ENCODE measurements at places on chromosomes 3 and 15.

- DNase-seq: no peak
Measured at GRCh38 chr3:123028233-123028828, 768 bp upstream of the SEMA5B start.

GRCh38 chr3:73546961-73547360, 77.8 kb downstream of the PDZRN3 start:
- no peak for DNase-seq

- no peak for DNase-seq
Measured at GRCh38 chr15:31316135-31316795, 10.4 kb upstream of the KLF13 start.

DNA sequence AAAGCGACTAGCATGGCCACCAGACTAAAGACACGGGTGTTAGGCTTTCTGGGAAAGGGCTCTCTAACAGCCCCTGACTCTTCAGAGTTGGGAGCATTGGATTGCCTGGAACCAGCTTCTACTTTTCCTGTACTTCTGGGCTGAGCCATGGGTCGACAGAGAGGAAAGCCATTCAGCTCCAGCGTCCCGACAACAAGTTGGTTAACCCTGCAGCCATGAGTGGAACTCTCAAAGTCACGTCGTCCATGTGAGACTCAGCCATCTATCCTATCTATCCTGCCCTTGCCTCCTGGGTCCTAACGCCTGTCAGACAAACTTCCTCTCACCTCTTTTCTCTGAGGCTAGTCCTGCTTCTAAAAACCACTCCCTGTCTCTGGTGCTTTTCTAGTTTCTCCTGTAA, 32.6 kb upstream of the TBC1D5 start:
- no peak for DNase-seq

DNA sequence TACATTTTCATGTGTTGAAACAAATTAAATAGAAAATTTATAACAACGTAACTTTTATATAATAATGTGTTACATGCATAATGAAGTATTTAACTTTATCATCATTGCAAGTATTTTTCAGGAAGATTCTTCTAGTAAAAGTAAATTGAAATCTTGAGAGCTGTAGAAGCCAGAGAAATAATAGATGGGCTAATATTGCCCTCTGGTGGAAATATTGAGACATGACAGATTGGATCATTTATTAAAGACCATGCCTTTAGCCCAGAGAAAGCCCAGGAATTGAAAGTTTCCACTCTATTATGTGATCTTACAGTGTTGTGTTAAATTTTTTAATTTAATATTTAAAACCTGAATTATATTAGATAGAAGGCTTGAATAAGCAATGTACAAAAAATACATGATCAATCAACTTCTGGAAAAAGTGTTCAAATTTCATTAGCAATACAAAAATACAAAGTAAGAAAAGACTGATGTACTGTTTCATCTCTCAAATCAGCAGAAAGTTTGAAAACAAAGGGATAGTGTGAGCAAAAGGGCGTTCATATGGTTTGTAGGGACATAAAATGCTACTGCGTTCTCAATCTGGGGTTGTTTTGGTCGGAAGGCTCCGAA, 52.7 kb upstream of the SPTSSB start:
- DNase-seq: no peak

GRCh38 chr3:139518306-139518705, 21.2 kb downstream of the RBP1 start:
- DNase-seq: no peak

DNA sequence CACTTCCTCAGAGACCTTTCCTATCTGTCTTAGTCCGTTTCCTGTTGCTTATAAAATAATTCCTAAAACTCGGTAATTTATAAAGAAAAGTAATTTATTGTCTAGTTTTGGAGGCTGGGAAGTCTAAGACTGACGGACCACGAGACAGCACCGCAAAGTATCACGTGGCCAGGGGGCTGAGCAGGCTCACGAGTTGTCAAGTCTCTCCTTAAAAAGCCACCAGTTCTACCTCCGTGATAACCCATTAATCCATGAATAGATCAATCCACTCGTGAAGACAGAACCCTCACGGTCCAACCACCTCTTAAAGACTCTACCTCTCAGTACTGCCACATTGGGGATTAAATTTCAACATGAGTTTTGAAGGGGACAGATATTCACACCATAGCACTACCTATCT, 821 bp downstream of the LINS1 start:
- DNase-seq: no peak

DNA sequence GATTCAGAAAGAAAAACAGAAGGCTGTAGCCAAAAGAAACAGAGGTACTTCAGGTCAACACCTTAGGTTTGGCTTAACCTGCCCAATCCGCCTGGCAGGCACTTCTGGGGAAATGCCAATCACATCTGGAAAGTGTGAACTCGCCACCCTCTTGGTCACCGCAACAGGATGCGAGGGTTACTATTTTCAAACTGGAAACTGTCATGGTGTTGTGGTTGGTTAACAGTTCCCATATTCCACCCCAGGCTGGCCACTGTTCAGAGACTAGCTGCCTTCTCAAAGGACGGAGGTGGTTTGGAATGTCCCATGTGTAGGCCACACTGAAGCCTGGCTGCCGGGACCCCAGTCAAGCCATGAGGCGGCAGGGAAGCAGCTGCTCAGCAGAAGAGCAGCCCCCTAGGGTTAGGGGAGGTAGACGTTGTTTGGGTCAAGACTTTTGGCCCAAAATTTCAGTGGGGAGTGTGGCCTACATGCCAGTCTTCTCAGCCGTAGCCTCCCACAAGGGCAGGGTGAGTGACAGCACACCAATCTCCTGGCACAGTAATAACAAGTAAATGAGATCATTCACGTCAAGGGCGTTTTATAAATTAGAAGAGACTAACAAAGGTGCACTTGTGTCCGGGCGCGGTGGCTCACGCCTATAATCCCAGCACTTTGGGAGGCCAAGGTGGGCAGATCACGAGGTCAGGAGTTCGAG, 54.6 kb downstream of the UMPS start:
- DNase-seq: no peak

DNA sequence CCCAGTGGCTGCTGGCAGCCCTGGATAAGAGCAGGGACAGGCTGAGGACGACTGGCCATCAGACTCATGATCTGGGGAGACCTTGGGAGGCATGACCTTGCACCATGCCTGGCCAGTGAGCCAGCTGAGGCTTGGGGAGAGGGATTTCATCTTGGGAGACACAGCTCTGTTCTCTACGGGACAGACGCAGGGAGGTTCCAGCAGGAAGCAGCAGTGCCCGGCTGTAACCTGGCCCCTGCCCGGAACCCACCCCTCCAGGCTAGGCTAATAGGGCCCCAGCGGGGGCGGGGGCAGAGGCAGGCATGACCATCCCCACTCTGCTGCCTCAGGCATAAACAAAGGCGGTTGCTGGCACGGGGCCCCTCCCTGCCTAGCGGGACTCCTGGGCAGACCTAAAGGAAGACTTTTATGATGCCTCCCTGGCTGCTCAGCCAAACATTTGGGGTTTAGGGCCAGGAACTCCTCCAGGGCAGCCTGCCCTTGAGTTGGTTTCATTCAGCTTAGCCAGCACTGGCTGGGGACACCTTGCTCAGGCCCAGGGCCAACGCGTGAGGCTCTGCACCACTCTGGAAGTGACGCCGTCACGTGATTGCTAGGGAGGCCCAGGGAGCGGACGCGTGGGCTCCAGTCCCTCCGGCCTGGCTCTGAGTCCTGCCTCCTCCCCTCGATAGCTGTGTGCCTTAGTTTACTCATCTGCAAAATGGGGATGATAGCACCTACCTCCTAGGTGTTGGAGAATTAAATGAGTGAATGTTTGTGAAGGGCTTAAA, 27.6 kb downstream of the HDAC11 start:
- DNase-seq: no peak

- DNase-seq: no peak
Measured at GRCh38 chr3:32395496-32395895, 3.8 kb downstream of the CMTM7 start.

DNA sequence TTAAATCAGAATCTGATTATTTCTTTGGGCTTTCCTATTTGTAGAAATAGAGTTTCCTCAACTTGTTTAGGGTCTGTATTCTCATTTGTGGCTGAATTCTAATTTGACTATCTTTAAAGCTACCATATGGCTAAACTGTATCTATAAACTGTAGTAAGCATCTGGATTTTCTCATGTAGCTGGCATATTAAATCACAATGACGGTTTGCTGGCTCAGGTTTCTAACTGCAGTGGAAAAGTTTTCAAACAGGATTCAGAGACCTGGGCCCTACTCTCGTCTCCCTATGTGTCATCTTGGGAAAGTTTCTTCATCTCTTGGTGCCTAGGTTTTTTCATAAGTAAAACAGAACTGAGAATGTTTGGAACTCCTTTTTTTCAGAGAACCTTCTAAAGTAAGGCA, 68.3 kb downstream of the GALK2 start:
- DNase-seq: no peak

GRCh38 chr3:64188810-64189560, 36.3 kb downstream of the PRICKLE2 start:
- no peak for DNase-seq

DNA sequence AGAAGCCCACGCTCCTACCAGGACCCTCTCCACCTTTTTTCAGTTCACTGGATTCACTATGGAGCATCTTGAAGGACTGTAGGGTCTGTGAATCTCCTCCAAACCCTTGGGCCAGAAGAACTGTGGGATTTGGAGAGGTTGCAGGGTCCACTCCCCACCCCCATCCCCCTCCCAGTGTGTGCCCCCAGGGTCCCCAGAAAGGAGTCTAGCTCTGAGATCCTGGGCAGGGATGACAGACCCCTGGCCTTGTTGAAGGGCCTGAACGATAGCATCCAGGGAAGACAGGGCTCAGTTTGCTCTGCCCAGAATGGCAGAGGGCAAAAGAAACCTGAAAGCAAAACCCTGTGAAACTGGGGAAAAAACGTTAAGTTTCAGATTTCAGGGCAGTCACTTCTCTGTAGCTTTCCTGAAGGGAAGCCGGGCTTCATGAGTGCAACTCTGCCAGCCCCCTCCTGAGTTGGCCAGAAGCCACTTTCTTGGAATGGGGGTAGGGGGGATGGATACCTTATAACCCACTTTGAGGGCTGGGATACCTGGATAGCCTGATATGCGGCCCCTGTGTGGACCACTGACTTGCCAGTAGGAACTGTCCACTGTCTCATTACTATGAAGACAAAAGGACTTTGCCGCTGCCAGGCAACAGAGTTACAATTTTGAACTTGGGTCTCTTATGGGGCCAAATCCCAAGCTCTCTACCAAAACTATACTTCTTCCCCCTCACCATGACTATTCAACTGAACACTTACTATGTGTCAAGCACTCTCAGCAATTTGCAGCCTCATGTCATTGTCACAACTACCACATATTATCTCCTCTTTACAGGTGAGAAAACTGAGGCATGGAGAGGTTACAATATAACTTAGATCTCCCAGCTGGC, 1.6 kb upstream of the CISH start:
- DNase-seq: no peak

- DNase-seq: peak; percentile 36
Measured at GRCh38 chr3:150409512-150410310, 1.6 kb downstream of the TSC22D2 start.

DNA sequence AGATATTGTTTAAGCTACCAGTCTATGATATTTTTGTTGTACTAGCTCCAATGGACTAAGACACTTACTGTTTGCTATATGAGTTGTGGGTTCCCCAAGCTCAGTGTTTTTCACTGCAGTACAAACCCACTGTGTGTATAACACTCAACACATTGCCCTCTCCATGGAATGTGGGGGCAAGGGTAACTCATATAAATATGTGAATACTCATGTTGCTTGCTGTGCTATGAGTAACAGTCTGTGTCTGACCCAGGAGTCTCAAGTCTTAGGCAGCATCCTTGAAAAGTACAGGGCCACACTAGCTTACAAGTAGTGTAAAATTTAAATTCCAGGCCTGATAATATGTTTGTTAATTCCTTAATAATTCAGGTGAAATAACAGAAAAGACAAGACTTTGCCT, 22.5 kb upstream of the CNTN3 start:
- DNase-seq: no peak

DNA sequence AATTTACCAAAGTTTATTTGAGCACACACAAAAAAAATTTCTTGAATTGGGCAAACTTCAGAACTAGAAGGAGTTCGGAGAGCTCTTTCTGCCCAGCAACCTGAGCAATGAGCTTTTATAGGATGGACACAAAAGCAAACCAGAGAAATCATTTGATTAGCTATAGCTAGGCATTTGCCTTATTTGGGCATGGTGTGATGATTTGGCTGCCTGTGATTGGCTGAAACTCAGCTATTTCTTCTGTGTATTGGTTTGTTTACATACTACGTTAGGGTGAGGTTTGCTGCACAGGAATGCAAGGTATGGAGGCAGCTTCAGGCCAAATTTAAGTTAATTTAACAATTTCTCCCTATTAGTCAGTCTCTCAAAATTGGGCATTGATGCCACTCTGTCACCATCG, 65.1 kb downstream of the NEK11 start:
- no peak for DNase-seq

GRCh38 chr3:156826896-156827882, 1.0 kb downstream of the LEKR1 start:
- DNase-seq: no peak

DNA sequence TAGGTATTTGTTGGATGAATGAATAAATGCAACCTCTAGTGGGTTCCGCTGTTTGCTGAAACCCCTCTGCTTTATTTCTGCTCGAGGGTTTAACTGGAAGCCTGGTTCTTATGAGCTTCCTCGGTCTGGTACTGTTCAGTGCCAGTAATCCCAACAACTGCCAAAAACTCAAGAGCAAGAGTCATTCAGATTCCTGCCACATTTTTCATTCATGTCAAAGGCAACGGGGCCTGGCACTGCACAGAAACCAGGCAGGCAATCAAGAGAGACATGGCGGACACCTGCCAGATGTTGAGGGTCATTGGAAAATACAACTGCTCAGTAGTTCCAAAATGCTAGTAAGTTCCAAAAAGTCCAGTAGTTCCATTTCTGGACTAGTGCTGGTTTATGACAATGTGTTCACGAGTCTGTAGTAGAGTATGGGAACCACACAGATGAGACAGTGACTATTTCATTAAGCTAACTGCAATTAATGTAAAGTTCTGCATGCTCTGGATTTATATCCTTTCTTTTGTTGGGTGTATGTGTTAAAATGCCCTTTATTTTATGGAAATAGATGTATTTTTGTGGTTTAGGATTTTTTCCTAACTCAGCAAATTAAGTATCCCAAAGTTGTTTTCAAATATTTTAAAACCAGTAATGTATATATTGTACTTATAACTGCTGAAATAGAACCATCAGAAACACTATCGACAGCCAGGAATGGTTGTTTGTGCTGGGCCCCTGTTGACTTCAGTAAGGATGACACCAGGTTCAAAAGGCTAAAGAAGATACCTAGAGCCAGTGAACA, 22.7 kb upstream of the TMEM41A start:
- no peak for DNase-seq
